ENCODE measurements at places on chromosomes 2 and 18. TPM values are rescaled to one million over a fixed set of nuclear protein-coding genes. Genes with fewer than 3 reads are reported as not detected.

The NR4A2 gene
- polyA plus RNA-seq: 2.3 TPM

The CHRND gene
- not detected for polyA plus RNA-seq

The CXCR4 gene
- polyA plus RNA-seq: not detected

The SERPINB13 gene
- polyA plus RNA-seq: not detected

The C1QL2 gene
- not detected for polyA plus RNA-seq
